Stimulated activated CD8-positive, alpha-beta memory T cell treated with anti-CD3 and anti-CD28 coated beads, Interleukin-12 subunit alpha, Interleukin-12 subunit beta, amount 100 ng/mL, for 4 hours (primary cell): ENCODE measurements at places on chromosomes 1 and 21.

- DNase-seq: no peak
Observed at GRCh38 chr21:30044447-30045064, 104.8 kb upstream of the GRIK1 start.

- DNase-seq: no peak
Observed at GRCh38 chr1:109229531-109230127, 15.9 kb downstream of the SARS1 start.

DNA sequence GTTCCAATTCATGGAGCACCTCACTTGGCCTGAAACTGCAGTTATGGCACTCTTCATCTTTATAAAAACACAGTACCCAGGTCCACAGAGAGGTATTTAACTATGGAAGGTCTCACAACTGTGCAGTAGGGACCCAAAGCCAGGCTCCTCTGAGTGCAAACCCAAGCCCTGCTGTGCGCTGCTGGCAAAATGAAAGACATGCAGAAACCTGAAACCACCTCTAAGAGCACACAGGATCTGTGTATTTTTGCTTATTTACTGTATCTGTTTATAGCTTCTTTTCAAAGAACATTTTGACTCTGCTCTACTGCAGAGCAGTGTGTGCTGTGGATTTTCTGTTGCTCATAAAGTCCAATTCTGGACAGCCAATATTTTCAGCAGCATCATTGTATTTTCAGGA lies 166.6 kb downstream of the DSCAM start:
- no peak for DNase-seq

DNA sequence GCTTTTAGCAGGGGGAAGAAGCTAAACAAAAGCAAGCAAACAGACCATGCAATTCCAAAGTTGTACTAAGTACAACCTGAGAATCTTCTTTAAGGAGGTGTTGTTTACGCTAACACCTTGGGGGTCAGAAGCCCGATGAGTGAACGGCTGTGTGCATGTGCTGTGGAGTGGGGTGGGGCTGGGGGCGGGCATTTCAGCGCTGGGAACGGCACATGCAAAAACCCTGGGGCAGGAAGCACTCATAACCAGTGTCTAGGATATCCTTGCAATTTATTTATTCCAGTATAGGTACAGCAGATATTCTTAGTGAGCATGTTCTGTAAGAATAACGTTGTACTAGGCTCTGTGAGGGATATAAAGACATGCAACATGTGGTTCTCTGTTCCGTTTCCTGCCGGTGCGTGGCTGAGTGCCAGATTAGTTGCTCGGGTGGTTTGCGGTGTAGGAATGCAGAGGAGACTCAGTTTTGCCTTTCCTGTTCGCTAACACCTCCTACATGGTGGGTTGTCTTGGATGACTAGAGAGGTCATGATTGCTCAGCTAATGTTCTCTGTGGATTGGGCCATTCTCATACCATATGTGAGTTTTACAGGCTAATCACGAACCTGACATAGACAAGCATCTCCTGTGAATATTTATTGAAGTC lies 3.7 kb downstream of the FASLG start:
- peak; percentile 78 for DNase-seq

DNA sequence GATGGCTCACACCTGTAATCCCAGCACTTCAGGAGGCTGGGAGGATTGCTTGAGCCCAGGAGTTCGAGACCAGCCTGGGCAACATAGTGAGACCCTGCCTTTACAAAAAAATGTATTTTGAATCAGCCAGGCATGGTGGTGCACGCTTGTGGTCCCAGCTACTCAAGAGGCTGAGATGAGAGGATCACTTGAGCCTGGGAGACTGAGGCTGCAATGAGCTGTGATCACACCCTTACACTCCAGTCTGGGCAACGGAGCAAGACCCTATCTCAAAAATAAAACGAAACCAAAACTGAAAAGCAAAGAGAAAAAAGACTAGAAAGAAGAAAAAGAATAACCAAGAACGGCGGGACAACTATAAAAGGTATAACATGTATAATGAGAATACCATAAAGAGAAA lies 15.4 kb upstream of the WNT2B start:
- no peak for DNase-seq

DNA sequence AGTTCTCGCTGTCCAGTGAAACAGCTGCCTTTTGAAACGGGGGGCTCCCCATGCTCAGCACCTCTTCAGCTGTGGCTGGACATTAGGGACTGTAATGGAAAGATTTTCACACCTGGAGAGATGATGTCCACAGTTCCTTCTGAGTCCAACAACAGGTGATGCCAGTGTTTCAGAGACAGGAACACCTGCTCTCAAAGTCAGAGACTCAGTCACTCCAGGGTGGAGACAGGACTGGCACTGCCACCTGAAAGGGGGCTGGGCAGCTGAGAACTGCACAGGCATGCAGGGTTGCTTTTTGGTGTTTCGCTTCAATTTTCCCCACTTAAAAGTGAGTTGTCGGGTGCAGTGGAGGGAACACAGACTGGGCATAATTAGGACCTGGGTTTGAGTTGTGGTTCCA lies 124.8 kb downstream of the GALNT2 start:
- DNase-seq: no peak

GRCh38 chr1:228098323-228098931 lies 4.7 kb downstream of the C1orf35 start:
- DNase-seq: no peak

- DNase-seq: no peak
Observed at GRCh38 chr21:42157606-42158310, 61.2 kb upstream of the ABCG1 start.

DNA sequence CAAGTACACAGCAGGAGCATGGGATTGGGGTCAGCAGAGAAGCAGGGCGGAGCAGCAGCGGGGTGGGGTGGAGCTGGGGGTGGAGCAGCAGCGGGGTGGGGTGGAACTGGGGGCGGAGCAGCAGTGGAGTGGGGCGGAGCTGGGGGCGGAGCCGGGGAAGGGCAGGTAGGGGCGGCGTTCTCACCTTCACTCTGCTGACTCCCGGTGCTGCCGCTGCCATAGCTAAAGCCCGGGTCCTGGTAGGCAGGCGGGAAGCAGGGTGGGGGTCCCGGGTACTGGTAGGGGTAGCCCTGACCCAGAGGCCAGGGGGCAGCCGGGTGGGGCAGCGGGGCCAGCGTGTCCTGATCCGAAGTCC lies 6.7 kb downstream of the TAS1R3 start:
- no peak for DNase-seq

- DNase-seq: no peak
Observed at GRCh38 chr1:201758499-201759050, 70.4 kb upstream of the IPO9 start.

- DNase-seq: no peak
Observed at GRCh38 chr1:169138866-169139670, 32.6 kb downstream of the ATP1B1 start.

DNA sequence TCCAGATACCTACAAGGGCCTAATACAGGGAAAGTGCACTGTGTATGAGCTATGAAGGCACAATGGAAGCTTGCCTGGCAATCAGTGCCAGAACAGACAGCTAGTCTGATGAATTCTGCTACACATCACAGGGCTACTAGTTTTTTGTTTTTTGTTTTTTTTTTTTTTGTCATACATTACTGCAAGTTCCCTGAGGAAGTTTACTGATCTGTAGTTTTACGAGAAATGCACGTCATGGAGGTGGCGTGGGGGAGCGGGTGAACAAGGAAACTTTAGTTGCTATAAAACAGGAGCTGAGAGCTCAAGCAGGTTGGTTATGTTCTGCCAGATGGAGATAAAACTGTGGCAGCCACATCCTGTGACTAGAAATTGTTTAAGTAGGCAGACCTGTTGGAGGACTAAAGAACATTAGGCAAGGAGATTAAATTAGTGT lies 17.7 kb downstream of the PTPRC start:
- peak; percentile 55 for DNase-seq

- no peak for DNase-seq
Observed at GRCh38 chr1:3319874-3320245, 134.6 kb upstream of the ARHGEF16 start.
